IPS-NIHi11 (cell line): ENCODE measurements at places on chromosomes 11 and 22.
A peak's percentile ranks its signal among the peaks of the same experiment; 100 is the strongest.

- peak; percentile 72 for DNase-seq
Observed at GRCh38 chr11:45543808-45544422, 121.5 kb downstream of the CHST1 start.

GRCh38 chr11:68090706-68091105 lies 30.5 kb downstream of the CHKA start:
- DNase-seq = no peak

DNA sequence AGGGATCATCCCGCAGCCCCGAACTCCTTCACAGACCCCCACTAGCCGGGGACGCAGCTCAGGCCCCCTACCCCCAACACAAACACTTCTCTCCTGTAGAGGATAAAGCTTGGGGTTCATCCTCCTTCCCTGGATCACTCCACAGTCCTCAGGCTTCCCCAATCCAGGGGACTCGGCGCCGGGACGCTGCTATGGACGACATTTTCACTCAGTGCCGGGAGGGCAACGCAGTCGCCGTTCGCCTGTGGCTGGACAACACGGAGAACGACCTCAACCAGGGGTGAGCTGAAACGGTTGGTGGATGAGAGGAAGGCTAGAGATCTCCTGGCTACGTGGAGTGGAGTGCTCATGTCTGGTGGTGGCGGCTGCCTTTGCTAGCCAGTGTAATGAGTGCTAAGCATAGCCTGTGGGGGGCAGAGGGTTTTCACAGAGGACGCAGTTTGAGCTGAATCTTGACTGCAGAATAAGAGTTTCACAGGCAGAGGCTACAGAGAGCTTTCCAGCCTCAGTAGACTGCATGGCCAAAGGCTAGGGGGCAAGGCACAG lies 580 bp downstream of the ILK start:
- peak; percentile 42 for DNase-seq

- no peak for DNase-seq
Observed at GRCh38 chr11:7677071-7677470, 3.8 kb upstream of the CYB5R2 start.

DNA sequence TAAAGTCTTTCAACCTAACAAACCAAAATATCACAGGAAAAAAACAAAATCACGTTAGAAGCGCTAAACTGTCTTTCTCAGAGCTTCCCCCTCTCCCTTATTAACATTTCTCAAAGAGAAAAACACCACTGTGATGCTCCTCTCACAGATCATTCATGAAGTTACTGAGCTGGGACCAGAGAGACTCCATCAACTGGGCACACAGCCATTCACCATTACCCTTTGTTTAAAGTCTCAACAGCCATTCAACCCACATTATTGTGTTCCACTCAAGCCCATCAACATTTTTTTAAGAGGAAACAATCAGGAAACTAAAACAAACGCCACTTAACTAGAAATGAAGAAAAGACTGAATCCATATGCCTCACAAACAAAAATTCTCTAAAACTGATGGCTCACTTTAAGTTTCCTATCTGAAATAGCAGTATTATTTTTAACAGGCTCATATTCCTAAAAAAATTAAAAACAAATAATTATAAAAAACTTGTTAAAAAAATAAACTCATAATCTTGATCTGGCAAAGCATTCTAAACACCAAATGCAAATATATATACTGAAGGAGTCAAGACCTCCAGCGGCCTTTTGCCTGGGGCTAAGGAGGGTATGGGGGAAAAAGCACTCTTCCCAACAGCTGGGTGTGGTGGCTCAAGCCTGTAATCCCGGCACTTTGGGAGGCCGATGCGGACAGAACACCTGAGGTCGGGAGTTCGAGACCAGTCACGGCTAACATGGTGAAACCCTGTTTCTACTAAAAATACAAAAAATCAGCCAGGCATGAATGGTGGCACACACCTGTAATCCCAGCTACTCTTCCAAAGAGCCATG lies 14.0 kb downstream of the CELF1 start:
- peak; percentile 15 for DNase-seq

GRCh38 chr22:40241200-40241763 lies 63.6 kb downstream of the TNRC6B start:
- no peak for DNase-seq

- peak; percentile 37 for DNase-seq
Observed at GRCh38 chr11:47469361-47470179, 20.6 kb upstream of the RAPSN start.

- no peak for DNase-seq
Observed at GRCh38 chr11:92670308-92670890, 299.1 kb upstream of the MTNR1B start.

- no peak for DNase-seq
Observed at GRCh38 chr11:91912322-91912721, 312.3 kb upstream of the FAT3 start.

DNA sequence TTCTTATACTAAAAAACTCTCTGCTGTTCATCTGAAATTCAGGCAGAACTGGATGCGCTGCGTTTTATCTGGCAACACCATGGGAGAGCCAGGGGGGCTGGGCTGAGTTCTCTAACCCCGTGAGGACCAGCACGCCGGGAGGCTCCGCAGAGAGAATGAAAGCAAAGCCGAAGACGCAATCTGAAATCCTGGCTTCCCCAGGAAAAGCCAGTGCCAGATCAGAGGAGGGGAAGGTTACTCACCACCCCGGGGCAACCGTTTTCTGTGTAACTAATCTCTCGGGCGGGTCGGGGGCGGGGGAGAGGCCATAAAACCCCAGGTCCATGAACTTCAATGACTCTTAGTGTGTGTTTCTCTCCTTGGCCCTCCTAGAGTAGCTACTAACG lies 99.4 kb downstream of the SHANK2 start:
- peak; percentile 43 for DNase-seq

GRCh38 chr22:50520826-50521453 lies 4.5 kb downstream of the SCO2 start:
- DNase-seq = no peak

DNA sequence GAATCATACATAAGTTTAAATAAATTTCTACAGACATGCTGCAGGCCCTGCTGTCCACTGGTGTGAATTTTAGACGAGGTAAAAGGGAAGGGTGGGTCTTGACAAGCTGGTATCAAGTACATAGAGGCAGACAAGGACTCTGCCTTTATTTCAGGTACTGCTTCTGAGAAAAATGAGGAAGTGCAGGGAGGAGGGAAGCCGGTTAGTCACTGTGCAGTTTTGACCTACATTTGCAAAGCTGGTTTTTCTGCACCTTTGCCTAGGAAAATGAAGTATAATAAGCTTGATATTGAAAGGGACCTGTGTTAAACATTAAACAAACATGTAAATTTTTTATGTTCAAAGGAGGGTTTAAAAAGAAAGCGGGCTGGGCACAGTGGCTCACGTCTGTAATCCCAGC lies 24.6 kb downstream of the TMEM45B start:
- DNase-seq = no peak

- peak; percentile 73 for DNase-seq
Observed at GRCh38 chr22:37419969-37420685, 7.2 kb downstream of the ELFN2 start.

- DNase-seq = no peak
Observed at GRCh38 chr11:130937051-130937450, 20.8 kb upstream of the SNX19 start.

- no peak for DNase-seq
Observed at GRCh38 chr11:94472916-94473799, 20.5 kb downstream of the MRE11 start.

DNA sequence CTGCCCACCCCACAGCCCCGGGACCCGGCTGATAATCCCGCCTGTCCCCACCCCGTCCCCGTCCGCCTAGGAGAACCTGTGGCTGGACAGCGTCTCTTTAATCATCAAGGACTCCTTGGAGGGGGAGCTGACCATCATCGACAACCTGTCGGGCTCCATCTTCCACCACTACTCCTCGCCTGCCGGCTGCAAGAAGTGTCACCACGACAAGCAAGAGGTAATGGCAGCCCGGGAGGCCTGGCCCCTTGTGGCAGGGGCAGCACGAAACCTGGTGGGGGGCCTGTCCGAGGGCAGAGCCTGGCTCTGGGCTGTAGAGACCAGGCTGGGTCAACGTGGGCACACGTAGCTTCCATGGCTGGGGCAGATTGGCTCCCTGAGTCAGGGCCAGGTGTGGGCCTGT lies 109.1 kb downstream of the CACNA1I start:
- no peak for DNase-seq

- DNase-seq = no peak
Observed at GRCh38 chr11:76667856-76668255, 2.7 kb downstream of the LRRC32 start.

DNA sequence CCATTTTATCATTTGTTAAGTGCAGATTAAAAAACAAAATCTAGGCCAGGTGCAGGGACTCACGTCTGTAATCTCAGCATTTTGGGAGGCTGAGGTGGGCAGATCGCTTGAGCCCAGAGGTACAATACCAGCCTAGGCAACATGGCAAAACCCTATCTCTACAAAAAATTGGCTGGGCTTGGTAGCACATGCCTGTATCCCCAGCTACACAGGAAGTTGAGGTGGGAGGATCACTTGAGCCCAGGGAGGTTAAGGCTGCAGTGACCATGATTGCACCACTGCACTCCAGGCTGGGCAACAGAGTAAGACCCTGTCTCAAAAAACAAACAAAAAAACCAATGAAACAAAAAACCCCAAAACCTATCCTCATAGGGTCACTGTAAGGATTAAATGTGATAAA lies 32.9 kb downstream of the HIRA start:
- DNase-seq = no peak

DNA sequence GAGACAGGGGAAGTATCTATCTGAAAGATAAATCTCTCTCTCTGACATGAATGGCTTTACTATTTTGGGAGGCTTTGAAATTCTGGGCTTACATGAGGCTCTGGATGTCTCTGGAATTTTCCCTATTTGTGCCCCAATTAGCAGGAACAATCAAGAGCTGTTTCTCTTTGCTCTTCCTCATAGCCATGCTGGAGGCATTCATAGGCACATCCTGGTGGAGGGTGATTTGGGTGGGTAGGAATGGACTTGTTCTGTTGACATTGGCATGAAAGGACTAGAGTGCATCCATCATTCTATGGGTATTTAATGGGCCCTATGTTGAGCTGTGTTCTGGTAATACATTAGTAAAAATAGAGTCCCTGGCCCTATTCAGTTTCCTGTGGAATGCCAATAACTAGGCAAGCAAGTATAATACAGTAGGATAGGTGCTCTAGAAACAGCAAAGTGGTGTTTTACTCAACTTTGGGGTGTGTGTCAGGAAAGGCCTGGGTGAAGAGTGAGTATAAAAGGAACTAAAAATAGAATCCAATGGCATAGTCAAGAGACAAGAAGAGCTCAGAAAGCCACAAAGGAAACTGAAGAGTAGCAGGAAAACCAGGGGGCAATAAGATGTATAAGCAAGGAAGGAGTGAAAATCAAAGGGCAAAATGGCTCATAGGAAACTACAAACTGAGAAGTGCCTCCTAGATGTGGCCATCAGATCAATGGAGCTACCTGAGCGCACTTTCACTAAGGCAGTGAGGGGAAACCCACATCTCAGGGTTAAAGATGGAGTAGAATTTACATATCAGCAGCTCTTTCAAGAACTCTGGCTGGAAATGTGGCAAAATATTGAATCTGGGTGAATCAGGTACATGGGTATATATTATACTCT lies 45.0 kb downstream of the CWC15 start:
- DNase-seq = no peak

- DNase-seq = no peak
Observed at GRCh38 chr11:131800452-131800851, 430.0 kb downstream of the NTM start.

GRCh38 chr22:22919041-22919440 lies 31.4 kb downstream of the IGLL5 start:
- no peak for DNase-seq

DNA sequence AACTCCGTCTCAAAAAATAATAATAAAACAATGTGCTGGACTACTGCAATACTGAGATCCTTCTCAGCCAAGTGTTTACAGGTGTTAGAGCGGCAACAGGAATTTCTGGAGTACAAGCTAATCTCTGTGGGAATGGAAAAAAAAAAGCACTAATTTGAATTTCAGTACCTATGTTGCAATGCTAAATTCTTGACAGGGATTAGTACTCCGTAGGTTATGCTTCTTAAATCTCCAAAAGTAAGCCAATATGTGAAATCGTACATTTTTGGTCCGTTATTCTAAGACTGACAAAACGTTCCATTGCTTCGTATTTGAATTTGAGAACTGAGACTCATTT lies 1.1 kb downstream of the ATL3 start:
- no peak for DNase-seq

DNA sequence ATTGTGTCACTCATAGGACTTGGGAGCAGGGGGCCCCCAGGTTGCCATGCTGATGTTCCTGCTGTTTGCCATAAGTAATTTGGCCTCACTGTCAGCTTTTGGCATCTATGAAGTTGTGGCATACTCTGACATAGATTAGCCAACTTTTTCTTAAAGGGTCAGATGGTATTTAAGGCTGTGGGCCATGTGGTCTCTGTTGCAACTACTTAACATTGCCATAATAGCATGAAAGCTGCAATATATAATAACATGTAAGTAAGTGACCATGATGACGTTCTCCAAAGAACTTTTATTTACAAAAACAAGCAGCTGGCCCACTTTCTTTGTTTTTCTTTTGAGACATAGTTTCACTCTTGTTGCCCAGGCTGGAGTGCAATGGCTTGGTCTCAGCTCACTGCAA lies 2.2 kb upstream of the TMEM216 start:
- DNase-seq = no peak

DNA sequence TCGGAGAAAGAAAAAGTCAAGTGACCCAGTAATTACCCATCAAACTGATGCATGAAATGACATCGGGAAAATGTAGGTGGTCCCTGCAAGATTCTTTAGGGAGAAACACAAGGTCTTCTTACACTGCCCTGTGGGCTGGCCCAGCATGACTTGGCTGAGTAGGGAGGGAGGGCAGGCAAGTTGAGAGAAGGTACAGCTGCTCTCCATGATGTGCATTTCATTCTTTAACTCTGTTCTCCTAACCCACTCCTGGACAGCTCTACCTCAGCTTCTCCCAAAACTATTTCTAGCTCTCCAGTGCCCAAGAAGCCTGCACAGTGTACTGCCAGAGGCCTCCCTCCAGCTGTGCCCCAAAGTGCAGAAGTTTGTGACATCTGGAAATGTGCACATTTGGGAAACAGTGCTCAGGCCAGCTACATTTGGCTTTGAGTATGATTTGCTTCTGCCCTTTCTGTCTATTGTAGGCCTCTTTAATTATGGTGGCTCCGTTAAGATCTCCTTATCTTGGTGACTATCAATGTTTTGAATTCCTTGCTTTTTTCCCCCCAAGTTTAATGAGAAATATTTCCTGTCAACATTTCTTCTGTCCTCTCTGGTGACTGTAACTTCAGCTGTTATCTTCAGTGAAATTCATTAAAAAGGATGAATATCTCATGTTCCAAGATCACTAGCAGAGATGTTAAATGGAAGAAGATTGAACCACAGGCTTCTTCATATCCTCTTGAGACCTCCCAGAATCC lies 26.7 kb upstream of the PRSS23 start:
- DNase-seq = no peak

DNA sequence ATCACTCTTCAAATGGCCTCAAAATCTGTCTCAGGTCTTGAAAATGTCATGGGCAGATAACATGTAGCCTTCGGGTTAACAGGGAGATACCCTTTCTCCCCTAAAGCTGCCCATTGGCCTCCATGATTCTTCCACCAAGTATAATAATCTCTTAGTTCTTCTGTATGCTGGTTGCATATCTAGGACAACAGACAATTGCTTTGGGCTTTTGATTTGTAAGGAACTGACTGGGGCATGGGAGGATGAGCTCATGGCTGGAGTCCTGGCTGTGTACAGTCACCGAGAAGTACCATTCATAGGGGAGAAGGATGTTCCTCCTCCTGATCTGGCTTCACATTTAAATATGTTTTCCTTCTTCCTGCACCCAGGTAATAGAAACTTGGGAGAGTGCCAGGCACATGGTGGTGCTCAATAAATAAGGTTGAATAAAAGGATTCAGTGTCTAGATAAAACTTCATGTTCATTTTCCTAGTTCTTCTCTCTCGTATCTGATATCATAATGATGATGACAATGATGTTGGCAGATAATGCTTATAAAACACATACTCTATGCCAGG lies 2.8 kb upstream of the AMPD3 start:
- no peak for DNase-seq
